Activated T-cell treated with anti-CD3 and anti-CD28 coated beads for 4 hours (primary cell): ENCODE measurements at places on chromosomes 11 and 22.

DNA sequence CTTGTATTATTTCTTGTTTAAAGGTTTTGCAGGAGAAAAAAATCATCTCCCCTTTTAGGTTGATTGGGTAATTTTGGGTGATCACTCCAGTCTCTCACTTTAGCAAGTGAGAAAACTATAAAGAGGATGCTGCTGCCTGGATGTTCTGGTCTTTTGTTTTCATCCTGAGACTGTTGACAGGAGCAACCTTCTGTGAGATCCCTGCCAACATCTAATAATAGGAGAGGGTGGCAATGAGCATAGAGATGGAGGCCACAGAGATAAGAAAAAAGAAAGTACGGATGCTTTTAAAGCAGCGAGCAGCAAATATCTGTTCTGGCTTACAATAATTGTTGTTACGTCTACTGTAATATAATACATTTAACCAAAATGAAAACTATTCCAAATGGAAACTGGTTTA lies 293.6 kb upstream of the MTNR1B start:
- no peak for DNase-seq

DNA sequence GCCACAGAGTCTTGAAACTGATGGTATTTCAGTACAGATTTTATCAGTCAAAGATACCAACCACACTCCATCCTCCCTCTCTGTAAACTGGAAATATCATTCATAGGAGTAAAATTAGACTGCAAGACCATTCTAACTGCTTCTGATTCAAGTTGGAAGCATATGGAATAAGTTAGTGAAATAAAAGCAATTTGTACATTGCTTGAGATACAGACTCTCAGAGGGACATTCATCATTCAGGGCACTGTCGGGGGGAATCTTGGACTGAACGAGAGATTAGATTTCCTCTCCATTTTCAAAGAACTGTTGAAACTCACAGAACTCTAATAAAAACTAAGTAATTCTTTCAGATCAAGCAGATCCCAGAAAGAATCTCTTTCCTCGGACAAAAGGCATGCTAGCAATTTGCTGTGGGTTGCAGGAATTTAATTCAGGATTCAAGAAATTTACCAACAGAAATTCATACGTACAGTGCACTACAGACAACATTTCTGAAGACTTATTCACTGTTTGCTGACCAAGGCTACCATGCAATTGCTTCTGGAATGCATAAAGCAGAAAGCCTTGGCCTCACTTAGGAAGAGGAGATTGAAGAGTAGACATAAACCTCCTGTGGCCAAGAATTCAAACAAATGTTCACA lies 34.1 kb downstream of the PAMR1 start:
- DNase-seq = no peak

GRCh38 chr11:36390963-36391471 lies 94.9 kb downstream of the PRR5L start:
- no peak for DNase-seq

DNA sequence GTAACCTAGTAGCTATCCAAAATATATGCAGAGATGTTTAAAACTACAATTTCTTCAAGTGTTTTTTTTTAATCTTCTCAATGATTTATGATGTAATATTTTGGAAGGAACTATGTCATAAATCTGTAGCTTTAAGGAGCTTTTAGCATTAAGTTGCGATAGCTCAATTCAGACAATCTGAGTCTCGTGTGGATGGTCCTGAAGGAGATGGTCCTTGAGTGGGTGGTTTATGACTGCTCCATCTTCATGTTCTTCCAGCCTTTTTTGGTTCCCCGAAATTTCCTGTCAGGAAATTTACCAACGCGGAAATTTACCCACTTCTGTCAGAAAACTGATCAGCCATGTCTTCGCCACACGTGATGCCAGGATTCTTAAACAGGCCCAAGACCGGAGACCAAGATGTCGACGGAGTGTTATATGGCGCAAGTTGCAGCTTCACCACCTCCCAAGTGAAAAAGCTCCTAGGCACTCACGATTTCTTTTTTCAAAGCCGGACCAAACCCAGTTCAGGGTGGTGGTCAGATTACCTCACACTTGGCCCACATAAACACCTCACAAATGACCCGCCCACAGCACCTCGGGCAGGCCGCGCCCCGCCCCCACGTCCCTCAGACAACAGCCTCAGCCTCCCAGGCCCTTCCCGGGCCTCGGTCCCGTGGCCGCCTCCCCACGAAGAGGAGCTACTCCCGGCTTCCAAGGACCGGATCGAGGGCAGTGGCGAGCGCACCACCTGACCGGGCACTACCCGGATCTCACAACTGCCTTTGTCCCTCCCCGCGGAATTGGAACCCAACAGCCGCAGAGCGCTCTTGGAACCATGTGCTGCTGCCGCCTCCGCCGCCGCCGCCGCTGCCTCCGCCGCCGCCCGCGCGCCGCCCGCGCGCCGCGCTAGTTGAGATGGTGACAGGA lies at the start of gene MORC2:
Gene MORC2, minus strand, starts transcription at position 760 of the 909 bp plus-strand sequence. CDS start 885 bp downstream, outside the sequence.
- no peak for DNase-seq

- no peak for DNase-seq
Measured at GRCh38 chr11:129947474-129947873, 52.1 kb upstream of the NFRKB start.

- DNase-seq = no peak
Measured at GRCh38 chr11:80349997-80350396, 909.2 kb upstream of the TENM4 start.

GRCh38 chr11:84922836-84923235 lies 704.3 kb downstream of the DLG2 start:
- no peak for DNase-seq

DNA sequence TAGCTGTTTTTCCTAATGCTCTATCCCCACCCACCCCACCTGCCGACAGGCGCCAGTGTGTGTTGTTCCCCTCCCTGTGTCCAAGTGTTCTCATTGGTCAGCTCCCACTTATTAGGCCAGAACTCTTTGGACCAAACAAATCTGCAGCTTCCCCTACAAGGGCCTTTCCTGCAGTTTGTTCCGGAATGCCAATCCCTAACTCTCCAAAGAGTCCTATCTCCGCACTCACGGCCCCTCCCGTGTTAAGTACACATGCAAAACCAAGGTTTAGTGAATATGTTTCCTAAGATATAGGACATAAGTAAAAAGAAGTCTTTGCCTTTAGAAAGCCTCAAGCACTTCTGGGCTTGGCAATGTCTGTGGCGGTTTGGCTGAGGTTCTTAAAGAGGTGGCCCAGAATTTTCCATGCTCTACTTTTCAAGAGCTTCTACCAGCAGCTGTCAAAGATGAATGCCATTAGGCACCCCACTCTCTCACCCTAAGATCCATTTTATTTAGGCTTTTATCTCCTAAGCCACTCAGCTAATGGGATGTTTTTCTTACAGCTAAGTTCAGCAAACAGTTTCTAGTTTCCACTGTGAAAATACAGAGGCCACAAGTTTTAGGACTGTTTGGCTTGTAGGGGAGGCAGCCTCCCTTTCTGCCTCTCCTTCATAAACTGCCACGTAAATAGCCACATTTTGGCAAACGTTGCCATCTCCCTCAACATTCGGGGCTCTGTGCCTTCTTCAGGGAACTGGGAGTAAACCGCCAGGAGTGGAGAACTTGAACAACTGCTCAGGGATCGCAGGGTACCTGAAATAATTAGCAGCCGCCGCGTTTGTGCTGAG lies 1.6 kb downstream of the CD59 start:
- DNase-seq = no peak

GRCh38 chr11:8871171-8871775 lies 39.7 kb upstream of the AKIP1 start:
- no peak for DNase-seq

GRCh38 chr11:43508511-43508918 lies 149.8 kb downstream of the TTC17 start:
- DNase-seq = no peak

DNA sequence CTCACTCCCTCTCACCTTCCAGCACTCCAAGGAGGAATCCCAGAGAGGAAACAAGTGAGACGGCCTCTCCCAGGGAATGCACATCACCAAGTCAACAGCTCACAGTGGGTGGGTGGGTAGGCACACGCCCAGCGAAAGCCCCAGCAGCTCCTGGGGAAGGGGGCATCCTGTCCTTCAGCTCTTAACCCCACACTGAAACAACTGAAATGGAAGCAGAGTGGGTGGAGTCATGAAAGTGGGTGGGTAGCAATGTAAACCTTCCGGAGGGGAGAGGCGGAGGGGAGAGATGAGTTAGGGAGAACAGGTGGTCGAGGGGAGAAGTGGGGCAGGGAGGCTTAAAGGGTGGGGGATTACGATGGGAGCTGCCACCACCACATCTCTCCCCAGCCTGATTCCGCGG lies 5.4 kb downstream of the MCHR1 start:
- no peak for DNase-seq

DNA sequence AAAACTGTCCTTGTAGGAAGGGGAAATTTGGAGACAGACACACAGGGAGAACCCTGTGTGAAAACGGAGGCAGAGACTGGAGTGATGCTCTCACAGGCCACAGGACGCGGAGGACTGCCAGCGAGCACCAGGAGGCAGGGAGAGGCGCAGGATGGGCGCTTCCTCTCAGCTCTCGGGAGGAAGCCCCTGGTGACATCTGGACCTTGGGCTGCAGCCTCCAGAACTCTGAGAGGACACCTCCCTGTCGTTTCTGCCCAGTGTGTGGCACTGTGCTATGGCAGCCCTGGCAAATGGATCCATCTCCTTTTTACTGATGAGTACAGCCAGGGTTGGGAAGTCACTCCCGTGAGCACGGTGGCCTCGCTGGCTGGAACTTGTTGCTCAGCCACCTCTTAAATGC lies 73.9 kb downstream of the LRRC32 start:
- no peak for DNase-seq

GRCh38 chr11:1335811-1336761 lies 26.7 kb upstream of the TOLLIP start:
- DNase-seq = peak; percentile 23

DNA sequence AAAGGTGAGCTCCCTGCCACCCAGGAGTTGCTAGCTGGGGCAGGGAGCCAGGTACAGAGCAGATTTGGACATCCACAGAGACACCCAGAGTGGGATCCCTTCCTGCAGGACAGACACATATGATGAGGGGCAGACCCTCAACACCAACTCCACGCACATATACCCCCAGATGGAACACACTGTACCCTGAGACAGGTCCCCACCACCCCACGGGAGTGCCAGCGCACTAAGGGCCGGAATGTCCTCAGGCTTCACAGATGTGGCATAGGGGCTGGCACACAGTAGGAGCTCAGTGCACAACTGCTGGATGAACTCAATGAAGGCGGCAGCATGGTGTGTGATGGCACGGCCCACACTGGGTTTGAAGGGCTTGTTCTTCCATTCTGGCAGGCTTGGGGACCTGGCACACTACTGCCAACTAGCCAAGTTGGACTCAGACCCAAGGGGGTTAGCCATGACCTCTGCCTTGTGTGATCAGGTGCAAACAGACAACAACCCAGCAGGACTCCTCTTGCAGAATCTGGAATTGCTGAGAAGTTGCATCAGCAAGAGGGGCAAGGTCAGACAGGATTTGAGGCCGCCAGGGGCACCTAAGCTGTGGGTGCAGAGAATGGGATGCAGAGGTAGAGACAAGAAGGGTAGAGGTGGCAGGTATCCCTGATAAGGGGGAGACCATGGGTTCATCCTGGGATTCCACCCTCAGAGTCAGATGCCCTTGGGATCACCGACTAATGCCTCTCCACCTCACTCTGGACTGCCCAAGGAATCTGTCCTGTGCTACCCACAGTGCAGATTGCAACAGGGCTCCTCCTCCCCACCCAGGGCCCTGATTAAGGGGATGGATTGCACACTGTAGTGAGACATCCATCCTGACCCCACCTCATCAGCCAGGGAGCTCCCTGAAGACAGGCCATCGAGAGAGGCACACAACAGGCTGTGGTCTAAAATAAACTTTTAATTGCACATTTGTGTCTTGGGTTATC lies 2.4 kb downstream of the C22orf15 start:
- no peak for DNase-seq

GRCh38 chr11:131889146-131889577 lies 518.7 kb downstream of the NTM start:
- DNase-seq = no peak

- DNase-seq = no peak
Measured at GRCh38 chr11:57905439-57905838, 118.2 kb upstream of the OR9Q1 start.

DNA sequence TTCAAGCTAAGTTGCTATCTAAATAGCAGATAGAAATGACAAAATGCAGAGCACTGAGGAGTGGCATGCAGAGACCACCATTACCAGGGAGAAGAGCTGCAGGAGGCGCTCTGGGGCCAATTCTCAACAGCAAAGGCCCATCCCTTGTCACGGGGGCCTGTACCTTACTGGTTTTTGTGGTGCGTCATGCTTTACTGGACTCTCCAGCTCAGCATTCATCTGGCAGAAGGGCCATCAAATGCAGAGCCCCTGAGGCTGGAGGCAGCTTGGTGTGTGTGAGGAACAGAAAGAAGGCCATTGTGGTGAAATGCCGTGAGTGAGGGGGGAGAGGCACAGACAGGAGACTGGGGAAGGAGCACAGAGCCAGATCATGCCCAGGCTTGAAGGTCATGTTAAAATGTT lies 56.5 kb upstream of the NAV2 start:
- DNase-seq = no peak

DNA sequence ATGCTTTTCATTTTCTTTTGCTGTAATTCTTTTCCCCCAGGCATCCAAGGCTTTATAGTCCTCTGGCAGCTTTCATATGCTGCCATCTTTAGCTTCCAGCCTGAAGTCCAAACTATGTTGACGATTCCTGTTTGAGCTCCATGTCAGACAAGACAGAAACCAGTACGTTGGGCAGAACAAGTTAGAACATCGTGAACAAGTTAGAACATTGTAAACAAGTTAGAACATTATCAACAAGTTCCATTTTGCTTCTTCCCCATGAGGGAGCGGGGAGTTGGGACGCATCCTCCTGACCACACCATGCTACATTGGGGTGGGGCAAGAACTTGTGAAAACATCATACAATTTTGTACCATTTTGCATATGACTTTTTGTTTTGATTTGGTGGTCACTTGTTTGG lies 23.9 kb downstream of the GLB1L2 start:
- no peak for DNase-seq

DNA sequence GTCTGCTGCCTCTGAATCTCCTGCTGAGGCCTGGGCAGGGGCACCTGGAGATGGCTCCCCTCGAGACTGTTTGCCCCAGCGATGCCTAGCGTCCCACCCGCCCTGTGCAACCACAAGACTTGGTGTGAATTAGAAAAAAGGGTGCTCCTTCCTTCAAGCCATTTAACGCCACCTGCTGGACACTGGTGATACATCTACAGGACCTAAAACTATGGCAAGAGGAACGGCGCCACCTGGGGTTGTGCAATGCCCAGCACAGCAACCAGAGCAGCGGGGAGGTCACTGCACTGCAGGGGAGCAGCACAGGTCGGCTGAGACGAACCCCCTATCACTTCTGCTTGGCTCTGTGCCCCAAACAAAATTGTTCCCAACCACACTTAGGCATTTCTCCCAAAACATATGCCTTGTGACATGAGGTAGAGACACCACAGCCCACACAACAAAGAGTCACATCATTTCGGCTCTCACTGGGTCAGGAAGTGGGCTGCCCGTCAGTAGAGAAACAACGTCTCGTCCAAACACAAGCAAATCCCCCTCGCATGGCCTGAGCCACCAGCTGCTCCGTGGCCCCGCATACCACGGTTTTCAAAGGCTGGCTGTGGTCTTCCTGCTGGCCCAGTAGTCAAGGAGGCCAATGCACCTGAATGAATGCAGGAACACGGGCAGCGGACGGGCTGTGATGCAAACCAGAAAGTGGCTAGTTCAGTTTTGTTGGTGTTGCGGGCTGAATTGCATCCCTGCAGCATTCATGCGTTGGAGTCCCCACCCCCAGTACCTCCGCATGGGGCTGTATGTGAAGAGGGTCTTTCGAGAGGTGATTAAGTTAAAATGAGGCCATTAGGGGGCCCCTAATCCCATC lies 171.9 kb downstream of the SHANK2 start:
- peak; percentile 5 for DNase-seq
